ENCODE measurements at places on chromosomes 1 and 21. TPM values are rescaled to one million over a fixed set of nuclear protein-coding genes. Genes with fewer than 3 reads are reported as not detected.

GRCh38 chr1:178649582-178650350 lies 75.3 kb upstream of the RALGPS2 start:
- no peak for DNase-seq

DNA sequence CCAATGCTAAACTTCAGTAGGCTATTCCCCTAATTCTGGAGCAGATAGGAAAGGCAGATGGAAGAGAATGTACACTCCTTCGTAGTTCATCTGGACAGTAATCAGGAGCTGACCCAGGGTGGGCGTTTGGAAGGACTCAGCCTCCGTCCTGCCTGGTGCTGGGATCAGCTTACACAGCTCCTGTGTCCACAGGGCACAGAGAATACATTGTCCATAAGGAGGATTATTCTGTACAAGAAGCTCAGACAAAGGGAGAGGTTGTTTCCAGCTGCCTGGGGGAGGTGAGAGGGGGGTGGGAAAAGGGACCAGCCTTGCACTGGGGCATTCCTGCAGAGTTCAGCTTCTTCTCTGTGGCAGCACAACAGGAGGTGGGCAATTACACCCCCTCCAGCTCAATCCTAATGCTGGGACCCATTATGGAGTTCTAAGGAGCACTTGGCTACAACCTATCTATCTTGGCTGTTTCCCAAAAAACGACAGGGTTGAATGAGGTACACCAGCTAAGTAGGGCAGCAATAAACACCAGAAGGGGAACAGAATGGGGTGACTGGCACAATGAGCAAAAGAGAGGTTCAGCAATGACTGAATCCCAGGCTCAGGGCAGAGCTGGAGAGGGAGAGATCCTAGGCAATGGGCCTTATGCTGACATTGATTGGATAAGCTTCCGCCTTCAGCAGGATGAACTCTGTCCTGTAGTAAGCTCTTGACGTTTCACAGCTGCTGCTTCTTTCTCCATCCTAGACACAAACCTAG lies 7.4 kb downstream of the MED8 start:
- DNase-seq: no peak

DNA sequence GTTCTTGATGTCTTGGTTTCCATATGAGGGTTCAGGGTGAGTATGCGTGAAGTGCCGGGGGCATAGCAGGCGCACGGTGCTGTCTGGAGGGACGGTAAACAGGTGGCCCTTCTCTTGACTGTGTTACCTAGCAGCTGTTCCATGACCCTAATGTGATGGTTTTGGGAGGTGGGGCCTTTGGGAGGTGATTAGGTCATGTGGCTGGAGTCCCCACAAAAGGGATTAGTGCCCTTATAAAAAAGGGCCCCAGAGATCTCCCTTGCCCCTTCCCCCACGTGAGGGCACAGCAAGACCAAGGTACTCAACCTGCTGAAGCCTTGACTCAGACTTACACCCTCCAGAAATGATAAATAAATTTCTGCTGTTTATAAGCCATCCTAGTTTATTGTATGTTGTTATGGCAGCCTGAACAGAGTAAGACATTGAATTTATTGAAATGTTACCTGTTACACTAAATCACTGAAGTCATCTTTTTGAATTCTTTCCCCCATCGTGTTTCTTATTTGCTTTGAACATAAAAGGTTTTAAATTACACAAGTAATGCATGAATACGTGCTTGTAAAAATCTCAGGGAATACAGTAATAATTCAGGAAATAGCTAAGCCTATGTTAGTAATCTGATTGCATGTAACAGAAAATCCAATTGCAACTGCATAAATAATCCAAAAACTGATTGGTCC lies 15.6 kb downstream of the TRAPPC10 start:
- DNase-seq: no peak

- DNase-seq: peak; percentile 77
Measured at GRCh38 chr1:245155272-245156040, 671 bp downstream of the KIF26B start.

DNA sequence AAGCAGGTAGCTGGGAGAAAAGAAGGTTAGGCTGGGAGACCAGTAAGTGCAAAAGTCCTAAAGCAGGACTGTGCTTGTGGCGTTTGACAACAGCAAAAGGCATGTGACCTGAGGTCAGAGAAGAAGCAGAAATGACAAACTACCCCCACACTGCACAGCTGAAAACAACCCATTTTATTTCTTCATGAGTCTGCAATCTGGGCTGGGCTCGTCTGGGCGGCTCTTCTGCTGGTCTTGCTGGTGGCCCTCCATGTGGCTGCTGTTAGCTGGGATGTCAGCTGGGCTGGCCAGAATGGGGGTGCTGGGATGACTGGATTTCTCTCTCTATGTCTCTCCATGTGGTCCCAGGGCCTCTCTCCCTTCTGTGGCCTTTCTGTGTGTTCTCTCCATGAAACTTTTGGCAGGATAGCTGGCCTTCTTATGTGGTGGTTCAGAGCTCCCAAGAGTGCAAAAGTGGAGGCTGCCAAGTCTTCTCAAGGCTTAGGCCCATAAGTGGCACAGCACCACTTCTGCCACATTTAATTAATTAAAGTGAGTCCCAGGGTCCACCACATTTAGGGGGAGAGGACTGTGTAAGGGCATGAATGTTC lies 128.6 kb downstream of the RIPK4 start:
- DNase-seq: no peak

DNA sequence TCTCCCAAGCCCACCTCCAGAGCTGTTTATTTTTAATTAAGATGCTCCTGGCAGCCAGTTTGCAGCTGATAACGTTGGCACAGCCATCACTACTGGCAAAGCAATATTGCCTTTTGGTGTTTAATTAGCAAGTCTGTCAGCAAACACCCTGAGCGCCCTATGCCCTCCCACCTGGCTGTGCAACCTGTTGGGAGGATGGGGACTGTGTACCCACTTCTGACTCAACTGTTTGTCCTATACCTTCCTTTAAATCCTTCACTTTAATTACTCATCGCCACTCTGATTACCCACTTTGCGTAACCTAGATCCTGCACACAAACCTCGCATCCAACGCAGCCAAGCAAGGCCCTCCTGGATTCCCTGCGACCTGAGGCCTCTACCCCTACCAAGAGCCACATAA lies 67.1 kb downstream of the BCAR3 start:
- no peak for DNase-seq

PIGM gene
- 4.0 TPM for polyA plus RNA-seq

VAV3 gene
- 0.02 TPM for polyA plus RNA-seq

LRRC53 gene
- polyA plus RNA-seq: not detected

Measured in SK-N-SH (cell line).